Kidney tubule cell (primary cell): ENCODE measurements at places on chromosomes 4 and X.

- DNase-seq: no peak
Observed at GRCh38 chrX:15834053-15834452, 20.6 kb downstream of the AP1S2 start.

DNA sequence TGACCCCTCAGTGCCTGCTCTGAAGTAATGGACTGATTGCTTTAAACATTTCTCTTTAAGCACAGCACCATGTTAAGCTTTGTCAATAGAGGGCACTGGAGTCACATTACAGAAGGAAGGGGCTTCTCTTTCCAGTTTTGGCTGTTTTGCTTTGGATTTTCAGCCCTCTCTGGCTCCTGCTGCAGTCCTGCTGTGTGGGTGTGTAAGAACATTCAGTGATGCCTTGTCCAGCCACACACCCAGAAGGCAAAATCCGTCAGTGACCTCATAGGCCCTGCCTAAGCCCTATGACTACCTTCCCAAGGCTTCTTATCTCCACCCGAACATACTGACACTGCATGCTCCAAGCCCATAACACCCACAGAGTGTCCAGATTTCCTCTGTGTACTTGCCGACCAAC lies 215.3 kb upstream of the CTSO start:
- peak; percentile 63 for DNase-seq

GRCh38 chrX:9339603-9340491 lies 125.0 kb upstream of the TBL1X start:
- no peak for DNase-seq

GRCh38 chr4:24287096-24287495 lies 297.3 kb downstream of the DHX15 start:
- DNase-seq: peak; percentile 68

DNA sequence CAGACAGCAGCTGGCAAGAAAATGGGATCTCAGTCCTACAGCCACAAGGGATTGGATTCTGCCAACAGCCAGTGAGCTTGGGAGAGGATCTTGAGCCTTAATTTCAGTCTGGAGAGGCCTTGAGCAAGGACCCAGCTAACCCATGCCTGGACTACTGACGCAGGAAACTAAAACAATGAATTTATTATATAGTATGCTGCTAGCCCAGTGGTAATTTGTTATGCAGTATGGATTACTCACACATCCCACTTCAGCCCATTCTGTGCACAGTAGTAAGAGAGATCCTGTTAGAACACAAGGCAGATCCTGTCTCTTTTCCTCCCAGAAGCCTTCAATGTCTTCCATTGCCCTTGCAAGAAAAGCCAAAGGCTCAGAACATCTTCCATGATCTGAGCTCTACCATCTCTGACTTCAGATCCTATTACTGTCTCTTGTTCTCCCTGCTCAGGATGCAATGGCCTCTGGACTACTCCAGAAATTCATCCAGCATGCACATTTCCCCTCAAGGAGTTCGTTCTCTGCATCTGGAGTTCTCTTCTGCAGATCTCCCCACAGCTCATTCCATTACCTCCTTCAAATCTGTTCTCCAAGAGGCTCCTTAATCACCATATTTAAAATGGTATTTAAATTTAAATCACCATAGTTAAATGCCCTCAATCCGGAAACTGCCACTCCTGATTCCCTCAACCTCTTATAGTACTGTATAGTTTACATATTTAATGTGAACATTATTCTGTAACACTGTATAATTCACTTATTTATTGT lies 27.6 kb downstream of the SMIM20 start:
- no peak for DNase-seq

GRCh38 chr4:24793219-24794005 lies 2.0 kb upstream of the SOD3 start:
- peak; percentile 64 for DNase-seq

DNA sequence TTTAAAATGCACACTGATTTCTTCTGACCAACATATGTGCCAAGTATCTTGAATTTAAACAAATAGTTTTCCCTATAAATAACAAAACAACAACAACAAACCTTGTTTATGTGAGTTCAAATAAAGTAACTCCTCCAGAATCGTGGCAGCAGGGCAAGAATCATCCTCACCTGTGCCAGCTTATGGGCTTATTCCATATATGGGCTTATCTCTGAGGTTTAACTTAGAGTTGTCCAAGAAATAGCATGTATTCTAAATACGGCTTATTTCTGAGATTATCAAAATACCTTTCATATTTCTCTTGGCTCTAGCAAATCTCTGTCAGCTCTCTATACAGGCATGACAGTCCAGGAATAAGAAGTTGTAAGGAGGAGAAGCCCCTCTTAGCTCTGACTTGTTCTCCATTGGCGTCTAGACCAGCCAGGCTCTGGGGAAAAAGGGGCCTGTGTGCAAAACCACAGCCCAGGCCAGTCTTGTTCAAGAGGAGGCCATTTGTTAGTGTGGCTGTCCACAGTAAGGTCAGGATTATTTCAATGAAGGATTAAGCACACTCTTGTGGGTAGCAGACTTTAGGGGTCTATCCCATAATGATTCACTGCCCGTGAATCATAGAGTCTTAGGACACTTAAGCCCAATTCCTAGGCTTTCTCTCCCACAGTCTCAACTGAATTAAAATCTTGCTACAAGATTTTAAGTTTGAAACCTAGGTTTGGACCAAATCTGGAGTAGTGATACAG lies 63.2 kb downstream of the FRAS1 start:
- no peak for DNase-seq
